T-helper 2 cell (primary cell): ENCODE measurements at places on chromosomes 3 and 15.

GRCh38 chr3:85387913-85388505 lies 429.2 kb downstream of the CADM2 start:
- DNase-seq, result no peak

GRCh38 chr15:69154684-69155083 lies 5.8 kb upstream of the GLCE start:
- no peak for DNase-seq

- DNase-seq, result no peak
Measured at GRCh38 chr15:98296653-98297052, 336.1 kb downstream of the ARRDC4 start.

- no peak for DNase-seq
Measured at GRCh38 chr3:10192953-10193691, 28.4 kb downstream of the IRAK2 start.

DNA sequence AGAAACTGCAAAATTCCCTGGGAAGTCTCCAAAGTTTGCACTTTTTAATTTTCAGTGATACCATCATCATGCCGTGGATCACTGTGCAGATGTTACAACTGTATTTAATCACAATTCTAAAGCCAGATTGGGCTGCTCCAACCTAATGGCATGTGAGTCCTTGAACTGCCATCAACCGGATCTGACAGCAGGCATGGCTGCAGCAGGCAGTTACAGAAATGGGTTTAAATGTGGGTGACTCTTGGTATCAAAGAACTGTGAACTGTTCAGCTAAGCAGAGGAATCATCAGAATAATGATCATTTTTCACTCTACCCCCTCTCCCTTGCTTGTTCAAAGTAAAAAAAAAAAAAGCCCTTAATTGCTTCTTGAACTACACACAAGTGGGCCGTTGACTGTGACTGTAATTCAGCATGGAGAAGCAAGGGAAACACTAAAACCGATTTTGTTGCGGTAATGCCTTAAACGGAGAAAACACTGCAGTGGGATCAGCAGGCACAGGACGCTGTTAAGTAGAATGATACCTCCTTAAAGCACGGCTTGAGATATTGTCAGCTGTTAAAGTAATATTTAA lies 152.4 kb downstream of the RORA start:
- DNase-seq, result no peak

GRCh38 chr3:194876403-194877095 lies 190.9 kb downstream of the FAM43A start:
- DNase-seq, result no peak

- no peak for DNase-seq
Measured at GRCh38 chr3:152051501-152052404, 178.3 kb downstream of the SUCNR1 start.
